ENCODE measurements at places on chromosomes 2 and 18.

GRCh38 chr18:44781886-44782285 lies 101.2 kb downstream of the SETBP1 start:
- no peaks in the 10 kb centered on the region for H3K4me1 ChIP-seq
- no peak for DNase-seq
- H3K27ac ChIP-seq = no peak overlapping the region
- no peaks in the 10 kb centered on the region for H3K27me3 ChIP-seq
- H3K36me3 ChIP-seq = no peaks in the 10 kb centered on the region
- no peak overlapping the region for H3K4me3 ChIP-seq

DNA sequence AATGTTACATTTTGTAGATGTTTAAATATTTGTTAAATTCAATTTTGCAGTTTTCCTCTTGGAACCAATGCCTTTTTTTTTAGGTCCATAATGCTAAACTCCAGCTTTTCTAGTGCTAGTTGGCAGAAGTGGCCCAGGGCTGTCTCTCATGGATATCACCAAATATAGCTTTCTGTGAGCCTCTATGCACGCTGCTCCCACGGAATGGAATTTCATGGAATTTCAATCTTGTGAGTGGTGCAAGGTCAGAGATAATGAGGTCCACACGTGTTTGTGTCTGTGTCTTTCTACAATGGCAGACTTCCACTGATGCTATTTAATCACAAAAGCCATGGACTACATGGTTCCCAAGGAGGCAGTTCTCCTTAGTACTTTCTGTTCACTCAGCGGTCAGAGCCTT lies 191.5 kb upstream of the PARD3B start:
- DNase-seq = no peak
- peaks cover 5% of the 10 kb centered on the region for H3K27me3 ChIP-seq
- H3K4me3 ChIP-seq = no peak overlapping the region
- H3K27ac ChIP-seq = no peak overlapping the region

- H3K36me3 ChIP-seq = no peaks in the 10 kb centered on the region
- no peak overlapping the region for H3K4me3 ChIP-seq
- peaks cover 3% of the 10 kb centered on the region for H3K27me3 ChIP-seq
- no peak for DNase-seq
These were observed 511 bp upstream of the TP53I3 start for GRCh38 chr2:24085200-24085489.

DNA sequence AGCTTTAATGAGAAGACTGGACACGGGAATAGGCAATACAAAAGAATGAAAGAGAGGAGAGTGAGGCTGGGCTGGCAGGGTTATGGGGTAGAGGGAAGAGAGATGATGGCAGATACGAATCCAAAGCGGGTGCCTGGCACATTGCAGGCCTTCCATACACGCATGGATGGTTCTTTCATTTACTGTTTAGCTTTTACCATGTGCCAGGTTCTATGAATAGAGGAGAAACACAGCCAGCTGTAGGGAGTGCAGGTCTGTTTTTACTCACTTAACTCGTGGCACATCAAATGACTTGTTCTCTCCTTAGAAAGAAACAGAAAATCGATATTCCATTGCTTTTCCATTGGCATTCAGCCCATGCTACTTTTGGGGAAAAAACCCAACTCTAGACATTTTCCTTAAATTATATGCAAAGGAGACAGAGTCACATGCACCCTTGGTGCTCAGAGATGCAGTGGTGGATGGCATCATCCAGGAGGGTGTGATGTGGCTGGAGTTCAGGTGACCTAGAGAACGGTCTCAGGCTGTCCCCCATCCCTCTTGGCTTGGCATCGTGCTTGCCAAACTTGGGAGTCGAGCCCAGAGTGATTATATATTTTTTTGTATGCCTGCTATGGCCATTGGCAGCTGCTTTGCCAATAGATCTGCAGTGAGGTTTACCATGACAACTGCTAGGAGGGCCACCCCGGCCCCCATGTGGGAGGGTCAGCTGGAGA lies 6.2 kb downstream of the LTBP1 start:
- DNase-seq = no peak
- H3K4me3 ChIP-seq = no peak overlapping the region
- no peaks in the 10 kb centered on the region for H3K36me3 ChIP-seq
- H3K27me3 ChIP-seq = no peaks in the 10 kb centered on the region
- peaks cover 2% of the 10 kb centered on the region for H3K4me1 ChIP-seq
- no peak overlapping the region for H3K27ac ChIP-seq

GRCh38 chr2:137185378-137186078 lies 420.2 kb downstream of the THSD7B start:
- no peaks in the 10 kb centered on the region for H3K36me3 ChIP-seq
- no peaks in the 10 kb centered on the region for H3K27me3 ChIP-seq
- no peaks in the 10 kb centered on the region for H3K4me1 ChIP-seq
- H3K27ac ChIP-seq = no peak overlapping the region

DNA sequence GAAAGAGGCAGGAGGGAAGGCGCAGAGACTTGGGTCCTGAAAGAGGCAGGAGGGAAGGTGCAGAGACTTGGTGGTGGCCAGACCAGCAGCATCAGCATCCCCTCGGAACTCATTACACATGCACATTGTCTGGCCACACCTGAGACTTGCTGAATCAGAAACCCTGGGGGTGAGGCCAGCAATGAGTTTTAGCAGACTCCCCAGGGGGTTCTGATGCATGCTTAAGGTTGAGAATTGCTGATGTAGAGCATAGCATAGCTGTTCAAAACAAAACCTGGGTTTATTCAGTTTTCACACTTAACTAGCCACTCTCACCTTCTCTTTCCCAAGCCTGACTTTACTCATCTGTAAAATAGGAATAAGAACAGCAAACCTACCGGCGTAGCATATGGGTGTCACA lies 122.9 kb downstream of the MRO start:
- H3K27ac ChIP-seq = no peak overlapping the region
- no peak overlapping the region for H3K4me3 ChIP-seq
- H3K27me3 ChIP-seq = no peaks in the 10 kb centered on the region
- no peak for DNase-seq
- H3K4me1 ChIP-seq = no peaks in the 10 kb centered on the region
- H3K36me3 ChIP-seq = no peaks in the 10 kb centered on the region

- no peaks in the 10 kb centered on the region for H3K36me3 ChIP-seq
- H3K27me3 ChIP-seq = no peaks in the 10 kb centered on the region
- H3K4me3 ChIP-seq = no peak overlapping the region
- H3K4me1 ChIP-seq = no peaks in the 10 kb centered on the region
These were observed 377.5 kb downstream of the EIPR1 start for GRCh38 chr2:3000125-3000524.

DNA sequence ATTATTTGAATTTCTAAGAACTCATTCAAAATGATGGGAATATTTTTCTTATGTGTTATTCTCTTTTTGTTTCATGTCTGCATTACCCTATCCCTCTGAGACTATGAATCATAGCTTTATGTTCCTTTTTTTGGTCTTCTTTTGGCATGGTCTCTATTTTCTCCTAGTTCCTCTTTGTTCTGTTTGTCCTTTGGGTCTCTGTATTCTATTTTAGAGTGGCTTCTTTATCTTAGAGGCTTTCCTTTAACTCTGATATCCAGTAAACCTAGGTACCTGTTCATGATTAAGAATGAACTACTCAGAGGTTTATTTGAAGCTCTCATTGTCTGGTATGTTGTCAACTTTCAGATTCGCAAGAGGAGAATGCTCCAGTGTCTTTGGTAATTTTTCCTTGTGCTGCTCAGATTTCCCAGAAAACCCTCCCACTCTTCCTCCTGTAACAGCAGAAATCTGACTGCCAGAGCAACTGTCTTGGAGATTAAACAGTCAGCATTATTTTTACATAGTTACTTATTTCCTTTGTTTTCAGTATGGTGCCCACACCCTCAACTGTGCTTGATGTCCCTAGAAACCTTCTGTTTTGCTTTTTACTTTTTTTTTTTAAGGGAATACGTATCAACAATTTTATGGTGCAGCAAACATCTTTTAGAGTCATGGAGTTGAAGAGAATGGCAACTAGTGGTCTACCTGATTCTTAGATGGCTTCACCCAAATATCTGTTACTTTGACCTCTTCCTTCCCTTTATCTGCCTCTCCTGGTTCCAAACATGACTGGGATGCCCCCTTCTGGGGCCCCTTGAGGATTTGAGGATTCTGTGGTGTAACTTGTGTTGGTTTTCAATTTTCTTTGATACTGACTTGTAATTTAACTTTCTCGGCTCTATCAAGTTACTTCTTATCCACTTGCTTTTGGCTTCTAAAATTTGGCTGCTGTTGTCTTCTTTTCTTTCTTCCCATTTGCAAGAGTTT lies 92.0 kb downstream of the DPP10 start:
- no peak for DNase-seq
- no peaks in the 10 kb centered on the region for H3K4me1 ChIP-seq
- no peak overlapping the region for H3K27ac ChIP-seq
- no peak overlapping the region for H3K4me3 ChIP-seq

DNA sequence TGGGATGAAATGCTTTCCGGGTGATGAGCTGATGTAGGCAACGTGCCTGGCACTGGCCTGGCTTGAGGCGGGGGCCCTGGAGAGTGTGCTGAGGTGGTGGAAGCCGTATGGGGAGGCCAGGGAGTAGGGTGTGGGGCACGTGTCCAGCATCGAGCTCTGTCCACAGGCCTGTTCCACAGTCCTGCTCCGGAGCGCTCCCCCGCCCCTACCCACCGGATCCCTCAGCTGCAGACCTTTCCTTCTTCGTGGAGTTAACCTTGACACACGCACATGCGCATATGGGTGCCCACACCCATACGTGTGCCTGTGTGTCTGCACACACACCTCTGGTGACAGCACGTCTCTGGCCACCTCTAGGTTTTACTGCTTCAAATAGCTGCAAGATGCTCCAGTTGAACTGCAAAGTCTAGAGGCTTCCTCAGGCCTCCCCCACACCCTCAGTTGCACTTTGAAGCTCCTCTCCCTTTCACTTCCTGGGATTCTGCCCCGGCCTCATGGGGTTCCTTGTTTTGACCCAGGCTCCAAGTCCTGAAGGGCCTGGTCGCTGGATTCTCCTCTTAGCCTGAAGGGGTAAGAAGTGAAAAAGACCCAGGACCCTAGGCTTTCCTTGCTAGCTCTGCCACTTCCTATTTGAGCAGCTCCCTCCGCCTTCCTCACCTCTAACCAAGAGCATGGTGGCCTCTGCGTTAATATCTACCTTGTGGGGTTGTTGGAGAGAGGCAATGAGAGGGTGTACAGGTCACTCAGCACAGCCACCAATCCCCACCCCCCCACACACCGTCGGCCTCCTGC lies 49.5 kb downstream of the INHBB start:
- DNase-seq = no peak
- no peak overlapping the region for H3K4me3 ChIP-seq
- H3K4me1 ChIP-seq = no peaks in the 10 kb centered on the region
- no peak overlapping the region for H3K27ac ChIP-seq

- H3K27ac ChIP-seq = no peak overlapping the region
- peaks cover 3% of the 10 kb centered on the region for H3K4me1 ChIP-seq
- no peak overlapping the region for H3K4me3 ChIP-seq
- H3K27me3 ChIP-seq = no peaks in the 10 kb centered on the region
- H3K36me3 ChIP-seq = no peaks in the 10 kb centered on the region
- DNase-seq = no peak
These were observed 135.1 kb downstream of the NCOA1 start for GRCh38 chr2:24626131-24626530.

- no peaks in the 10 kb centered on the region for H3K27me3 ChIP-seq
- no peak overlapping the region for H3K27ac ChIP-seq
- DNase-seq = no peak
These were observed 89.8 kb upstream of the KCNH7 start for GRCh38 chr2:162928356-162928755.

- H3K4me3 ChIP-seq = peak overlapping the region; percentile 98
- no peaks in the 10 kb centered on the region for H3K27me3 ChIP-seq
- peaks cover 29% of the 10 kb centered on the region for H3K4me1 ChIP-seq
- no peak overlapping the region for H3K27ac ChIP-seq
These were observed 1.8 kb downstream of the ZFP36L2 start for GRCh38 chr2:43224571-43225092.

DNA sequence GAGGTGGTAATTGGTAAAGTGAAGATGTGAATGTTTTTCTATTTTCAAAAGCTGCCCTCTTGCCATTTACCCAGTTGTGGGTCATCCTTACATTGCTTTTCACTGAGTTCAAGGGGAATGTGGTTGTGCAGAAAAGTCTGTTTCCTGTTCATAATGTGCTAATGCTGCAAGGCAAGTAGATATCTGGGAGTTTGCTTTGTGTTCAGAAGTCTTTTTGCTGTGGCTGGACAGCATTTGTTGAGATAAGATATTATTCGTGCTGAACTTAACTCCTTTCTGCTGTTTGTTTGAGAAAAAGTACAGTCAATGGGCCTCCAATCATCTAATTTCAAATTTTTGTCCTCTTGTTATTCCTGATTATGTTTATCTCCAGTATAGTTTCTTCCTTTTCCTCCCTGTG lies 263.2 kb downstream of the LTBP1 start:
- H3K36me3 ChIP-seq = no peaks in the 10 kb centered on the region
- no peak overlapping the region for H3K27ac ChIP-seq
- no peaks in the 10 kb centered on the region for H3K4me1 ChIP-seq
- DNase-seq = no peak
- H3K4me3 ChIP-seq = no peak overlapping the region
- H3K27me3 ChIP-seq = no peaks in the 10 kb centered on the region

GRCh38 chr2:35463805-35464596 lies 891.6 kb upstream of the CRIM1 start:
- no peak overlapping the region for H3K27ac ChIP-seq
- no peaks in the 10 kb centered on the region for H3K4me1 ChIP-seq
- H3K27me3 ChIP-seq = no peaks in the 10 kb centered on the region
- no peak for DNase-seq
- no peaks in the 10 kb centered on the region for H3K36me3 ChIP-seq

DNA sequence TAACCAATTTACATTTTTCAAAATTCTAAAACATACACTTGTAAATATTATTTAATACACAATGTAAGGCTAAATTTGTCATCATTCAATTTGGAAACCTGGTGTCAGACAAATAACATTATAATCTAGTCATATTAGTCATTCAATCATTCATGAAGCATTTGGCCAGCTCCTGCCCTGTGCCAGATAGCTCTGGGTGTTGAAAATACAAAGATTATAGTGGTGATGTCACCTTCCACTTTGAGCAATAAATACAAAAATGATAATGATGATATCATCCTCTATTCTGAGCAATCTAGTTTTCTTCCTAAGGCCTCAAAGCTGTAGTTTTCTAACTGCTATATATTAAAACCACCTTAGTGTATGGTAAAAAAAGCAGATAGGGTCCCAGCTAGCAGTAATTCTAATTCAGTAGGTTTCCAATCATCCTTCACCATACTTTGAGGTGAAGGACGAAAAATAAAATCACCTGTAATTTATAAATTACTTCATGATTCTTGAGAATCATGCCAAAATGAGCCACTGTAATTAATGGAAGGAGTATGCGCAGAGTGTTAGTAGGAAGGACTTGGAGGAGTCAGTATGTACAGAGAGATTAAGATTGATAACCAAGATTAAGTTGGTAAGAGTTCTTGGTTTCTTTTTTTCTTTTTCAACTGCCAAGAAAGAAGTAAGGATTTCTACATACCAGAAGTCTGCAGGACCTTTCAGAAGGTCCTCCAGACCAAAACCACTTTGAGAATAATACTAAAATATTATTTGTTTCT lies 23.2 kb downstream of the MEMO1 start:
- H3K27me3 ChIP-seq = no peaks in the 10 kb centered on the region
- H3K4me1 ChIP-seq = no peaks in the 10 kb centered on the region
- no peaks in the 10 kb centered on the region for H3K36me3 ChIP-seq
- no peak for DNase-seq
